ENCODE measurements at places on chromosomes 5 and 9.

DNA sequence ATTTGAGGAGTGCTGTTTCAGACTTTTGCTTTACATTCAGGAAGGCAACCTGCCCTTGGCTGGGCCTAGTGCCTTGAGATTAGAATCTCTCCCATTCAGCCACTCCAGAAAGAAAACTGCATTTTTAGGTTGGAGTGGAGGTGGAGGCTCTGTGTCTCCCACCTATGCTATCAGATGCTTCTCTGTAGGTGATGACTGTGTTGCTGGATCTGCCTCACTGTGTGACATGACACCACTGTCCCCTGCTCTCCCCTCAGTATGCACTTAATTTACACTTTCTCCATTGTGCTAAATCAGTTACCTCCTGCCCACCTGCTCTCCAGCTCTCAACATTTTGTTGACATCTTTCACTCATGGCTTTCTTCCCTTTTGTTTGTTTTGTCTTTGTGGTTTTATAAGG lies 265.8 kb downstream of the TENT4A start:
- H3K4me1 ChIP-seq: no peaks in the 10 kb centered on the region
- H3K4me3 ChIP-seq: no peak overlapping the region
- no peaks in the 10 kb centered on the region for H3K27me3 ChIP-seq
- H3K27ac ChIP-seq: no peak overlapping the region
- no peak for DNase-seq

DNA sequence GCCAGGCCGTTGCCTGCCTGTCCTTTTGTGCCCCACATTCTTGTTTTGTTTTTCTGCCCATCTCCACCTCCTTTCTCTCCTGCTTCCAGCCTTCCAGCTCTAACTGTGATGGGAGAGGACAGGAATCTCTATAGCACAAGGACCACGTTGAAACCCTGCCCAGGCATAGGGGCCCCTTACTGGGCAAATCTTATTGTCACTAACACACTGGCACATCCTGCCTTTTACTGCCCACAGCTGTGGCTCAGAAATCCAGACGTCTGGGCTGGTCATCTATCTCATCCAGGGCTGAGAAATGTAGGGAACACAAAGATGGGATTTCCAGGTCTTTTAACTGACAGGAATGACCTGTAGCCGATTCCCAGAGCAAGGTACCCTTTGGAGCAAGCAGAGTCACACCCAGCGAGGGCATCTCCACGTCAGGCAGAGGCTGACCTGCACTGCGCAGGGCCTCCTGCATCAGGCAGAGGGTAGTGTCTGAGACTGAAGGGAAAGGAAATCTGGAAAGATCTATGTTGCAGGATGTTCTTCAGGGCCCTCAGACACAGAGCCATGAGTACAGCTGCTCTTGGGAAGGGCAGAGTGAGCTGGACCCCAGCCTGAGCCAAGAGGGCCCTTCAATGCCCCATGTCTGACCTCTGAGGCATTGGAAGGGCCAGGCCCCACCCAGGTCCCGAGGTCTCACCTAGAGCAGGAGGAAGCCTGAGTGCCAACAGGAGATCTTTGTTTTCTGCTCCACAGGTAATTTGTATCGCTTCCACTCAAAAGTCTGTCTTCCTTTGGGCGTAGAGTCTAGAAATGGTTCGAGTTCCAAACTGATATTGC lies 278.8 kb downstream of the FSTL4 start:
- no peaks in the 10 kb centered on the region for H3K4me1 ChIP-seq
- no peaks in the 10 kb centered on the region for H3K27me3 ChIP-seq
- DNase-seq: no peak
- no peak overlapping the region for H3K27ac ChIP-seq
- H3K36me3 ChIP-seq: no peaks in the 10 kb centered on the region

- no peaks in the 10 kb centered on the region for H3K36me3 ChIP-seq
- no peaks in the 10 kb centered on the region for H3K4me1 ChIP-seq
- no peak overlapping the region for H3K4me3 ChIP-seq
- DNase-seq: no peak
- peaks cover 67% of the 10 kb centered on the region for H3K27me3 ChIP-seq
- H3K27ac ChIP-seq: no peak overlapping the region
Observed at GRCh38 chr9:101027236-101027635, 1.3 kb upstream of the PLPPR1 start.

DNA sequence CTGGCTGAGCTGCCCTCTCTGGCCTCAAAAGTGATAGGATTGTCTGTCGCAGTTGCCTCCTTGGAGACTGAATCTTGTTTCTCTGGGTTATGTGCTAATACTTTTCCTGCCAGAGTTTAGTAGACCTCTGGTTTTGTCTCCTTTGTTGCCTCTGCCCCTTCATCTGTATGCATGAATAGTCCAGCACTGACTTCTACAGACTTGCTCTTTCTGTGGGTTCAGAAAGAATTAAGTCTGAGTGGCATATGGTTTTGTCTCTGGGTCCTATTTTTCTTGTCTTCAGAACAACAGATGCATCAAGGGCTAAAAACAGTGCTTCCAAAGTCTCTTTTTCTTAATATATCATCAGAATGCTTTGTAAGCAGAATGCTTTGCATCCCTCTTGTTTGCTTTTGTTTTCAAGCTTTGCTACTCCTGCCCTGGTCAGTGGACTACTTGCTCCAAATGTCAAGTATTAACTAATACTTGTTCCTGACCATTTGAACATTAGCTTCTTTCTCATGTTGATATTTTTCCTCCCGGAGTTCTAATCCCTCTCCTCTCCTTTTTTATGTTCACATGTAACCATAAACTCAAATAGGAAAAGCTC lies 131.7 kb downstream of the UNC13B start:
- peaks cover 16% of the 10 kb centered on the region for H3K27me3 ChIP-seq
- no peaks in the 10 kb centered on the region for H3K36me3 ChIP-seq
- peak overlapping the region; percentile 70 for H3K27ac ChIP-seq
- H3K4me3 ChIP-seq: no peak overlapping the region
- H3K4me1 ChIP-seq: no peaks in the 10 kb centered on the region

- DNase-seq: no peak
- no peak overlapping the region for H3K4me3 ChIP-seq
- H3K27ac ChIP-seq: no peak overlapping the region
- no peaks in the 10 kb centered on the region for H3K36me3 ChIP-seq
Observed at GRCh38 chr5:25427240-25427639, 782.5 kb upstream of the CDH10 start.

- H3K36me3 ChIP-seq: no peaks in the 10 kb centered on the region
- H3K4me1 ChIP-seq: peaks cover 6% of the 10 kb centered on the region
- H3K4me3 ChIP-seq: no peak overlapping the region
- no peaks in the 10 kb centered on the region for H3K27me3 ChIP-seq
- no peak for DNase-seq
Observed at GRCh38 chr5:131079232-131079631, 85.8 kb downstream of the HINT1 start.

- no peak overlapping the region for H3K27ac ChIP-seq
- H3K36me3 ChIP-seq: no peaks in the 10 kb centered on the region
- peak overlapping the region; percentile 64 for H3K4me3 ChIP-seq
- peaks cover 11% of the 10 kb centered on the region for H3K4me1 ChIP-seq
- no peak for DNase-seq
- H3K27me3 ChIP-seq: peaks cover 64% of the 10 kb centered on the region
Observed at GRCh38 chr9:117744856-117745389, 40.7 kb downstream of the TLR4 start.

- DNase-seq: no peak
- H3K27ac ChIP-seq: no peak overlapping the region
- H3K36me3 ChIP-seq: no peaks in the 10 kb centered on the region
- no peak overlapping the region for H3K4me3 ChIP-seq
- peaks cover 23% of the 10 kb centered on the region for H3K4me1 ChIP-seq
- H3K27me3 ChIP-seq: no peaks in the 10 kb centered on the region
Observed at GRCh38 chr5:88262116-88262515, 6.5 kb downstream of the TMEM161B start.

- H3K27me3 ChIP-seq: no peaks in the 10 kb centered on the region
- H3K36me3 ChIP-seq: peaks cover 15% of the 10 kb centered on the region
- no peaks in the 10 kb centered on the region for H3K4me1 ChIP-seq
- DNase-seq: no peak
- H3K27ac ChIP-seq: no peak overlapping the region
Observed at GRCh38 chr5:75363726-75364495, 26.9 kb downstream of the HMGCR start.

DNA sequence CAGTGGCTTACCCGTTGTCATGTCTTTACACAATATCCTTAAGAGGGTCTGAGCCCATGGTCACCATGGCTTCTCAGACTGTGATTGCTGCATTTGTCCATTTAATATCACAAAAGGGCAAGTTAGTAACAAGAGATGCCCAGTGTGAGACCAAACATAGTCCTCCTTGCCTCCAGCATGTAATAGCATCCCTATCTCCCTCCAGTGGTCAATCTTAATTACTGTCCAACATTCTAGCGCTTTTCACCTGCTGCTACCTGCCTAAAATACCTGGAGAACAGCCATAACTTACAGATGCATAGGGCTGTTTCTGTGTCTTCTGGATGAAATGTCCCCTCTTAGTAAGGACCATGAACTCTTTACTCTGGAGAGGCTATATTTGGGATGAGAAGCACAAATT lies 267.2 kb upstream of the DAB2 start:
- H3K4me1 ChIP-seq: no peaks in the 10 kb centered on the region
- no peaks in the 10 kb centered on the region for H3K36me3 ChIP-seq
- H3K27me3 ChIP-seq: peaks cover 32% of the 10 kb centered on the region
- no peak for DNase-seq

GRCh38 chr5:143985832-143986515 lies 174.0 kb downstream of the HMHB1 start:
- H3K4me3 ChIP-seq: no peak overlapping the region
- DNase-seq: no peak
- H3K27me3 ChIP-seq: peaks cover 12% of the 10 kb centered on the region
- no peaks in the 10 kb centered on the region for H3K4me1 ChIP-seq
- no peaks in the 10 kb centered on the region for H3K36me3 ChIP-seq

GRCh38 chr5:128615578-128615977 lies 77.5 kb upstream of the FBN2 start:
- DNase-seq: no peak
- no peak overlapping the region for H3K4me3 ChIP-seq
- H3K4me1 ChIP-seq: no peaks in the 10 kb centered on the region
- no peaks in the 10 kb centered on the region for H3K27me3 ChIP-seq
- no peaks in the 10 kb centered on the region for H3K36me3 ChIP-seq
- H3K27ac ChIP-seq: no peak overlapping the region

DNA sequence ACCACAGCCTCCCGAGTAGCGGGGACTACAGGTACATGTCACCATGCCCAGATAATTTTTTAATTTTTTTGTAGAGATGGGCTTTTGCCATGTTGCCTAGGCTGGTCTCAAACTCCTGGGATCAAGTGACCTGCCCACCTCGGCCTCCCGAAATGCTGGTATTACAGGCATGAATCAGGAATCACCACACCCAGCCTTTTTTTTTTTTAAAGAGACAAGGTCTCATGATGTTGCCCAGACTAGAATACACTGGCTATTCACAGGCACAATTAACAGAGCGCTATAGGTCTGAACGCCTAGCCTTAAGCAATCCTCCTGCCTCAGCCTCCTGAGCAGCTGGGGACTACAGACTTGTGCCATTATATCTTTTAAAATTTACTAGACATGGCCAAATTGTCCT lies 36.1 kb downstream of the GEMIN5 start:
- no peaks in the 10 kb centered on the region for H3K4me1 ChIP-seq

DNA sequence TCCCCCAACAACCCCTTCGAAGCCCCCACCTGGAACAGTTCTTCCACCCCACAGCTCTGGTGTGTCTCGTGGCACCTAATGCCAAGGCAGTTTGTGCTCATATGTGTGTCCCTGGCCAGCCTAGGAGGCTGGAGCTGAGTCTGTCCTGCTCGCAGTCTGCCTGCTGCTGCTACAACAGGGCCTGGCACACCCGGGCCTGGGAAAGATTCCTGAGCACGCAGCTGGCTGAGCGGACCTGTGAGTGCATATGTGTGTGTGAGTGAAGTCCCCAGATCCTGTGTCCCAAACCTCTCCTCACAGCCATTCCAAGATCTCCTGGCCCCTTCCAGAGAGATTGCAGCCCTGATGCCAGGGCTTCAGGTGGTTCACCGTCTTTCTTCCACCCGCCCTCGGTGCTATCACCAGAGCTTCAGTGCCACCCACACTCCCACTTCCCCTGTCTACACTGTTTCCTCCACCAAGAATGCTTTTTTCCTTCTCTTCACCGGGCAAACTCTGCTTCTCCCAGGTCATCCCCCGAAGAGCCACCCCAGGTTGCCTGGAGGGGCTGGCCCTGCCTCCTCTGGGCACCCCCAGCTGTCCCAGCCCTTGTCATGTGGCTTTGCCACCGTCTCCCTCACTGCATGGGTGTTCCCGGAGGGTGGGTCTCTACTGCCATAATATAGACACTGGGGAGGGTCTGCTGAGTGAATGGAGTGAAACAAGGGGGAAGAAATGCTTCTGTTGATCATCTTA lies 28.4 kb downstream of the LMX1B start:
- no peak for DNase-seq
- no peak overlapping the region for H3K27ac ChIP-seq
- H3K36me3 ChIP-seq: no peaks in the 10 kb centered on the region
- H3K4me1 ChIP-seq: peaks cover 12% of the 10 kb centered on the region

Data from naive B cell (primary cell).